ENCODE measurements at places on chromosomes 13 and 19.

DNA sequence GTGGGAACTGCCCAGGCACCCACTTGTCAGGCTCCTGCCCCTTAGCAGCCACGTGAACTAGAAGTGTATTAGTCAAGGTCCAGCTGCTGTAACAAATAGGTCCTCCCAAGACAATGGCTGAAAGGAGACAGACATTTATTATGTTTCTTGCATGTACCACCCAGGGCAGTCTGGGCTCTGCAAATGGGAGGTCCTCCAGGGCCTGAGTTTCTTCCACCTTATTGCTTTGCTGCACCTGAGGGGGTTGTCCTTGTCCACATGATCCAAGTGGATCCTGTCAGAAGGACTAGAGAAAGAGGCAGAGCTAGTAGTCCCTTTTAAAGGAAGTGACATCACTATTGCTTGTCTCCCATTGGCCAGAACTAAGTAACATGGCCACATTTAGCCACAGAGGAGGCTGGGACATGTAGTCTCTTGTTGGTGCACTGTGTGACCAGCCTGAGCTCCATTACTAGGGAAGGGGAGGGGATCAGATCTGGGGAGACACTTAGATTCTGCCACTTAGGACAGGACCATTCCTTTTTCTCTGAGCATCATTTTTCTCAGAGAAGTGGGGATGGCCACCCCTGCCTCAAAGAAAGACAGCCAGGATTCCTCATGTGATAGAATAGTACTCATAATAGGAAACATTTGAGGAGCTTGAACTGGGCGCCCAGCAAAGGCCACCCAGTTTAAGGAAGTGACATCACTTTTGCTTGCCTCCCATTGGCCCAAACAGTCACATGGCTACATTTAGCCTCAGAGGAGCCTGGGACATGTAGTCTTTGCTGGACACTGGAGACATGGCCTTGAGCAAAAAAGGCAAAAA is 15.1 kb downstream of the CC2D1A start:
- DNase-seq: peak; percentile 73

- DNase-seq: no peak
Observed at GRCh38 chr13:80469105-80469852, 128.4 kb upstream of the SPRY2 start.

DNA sequence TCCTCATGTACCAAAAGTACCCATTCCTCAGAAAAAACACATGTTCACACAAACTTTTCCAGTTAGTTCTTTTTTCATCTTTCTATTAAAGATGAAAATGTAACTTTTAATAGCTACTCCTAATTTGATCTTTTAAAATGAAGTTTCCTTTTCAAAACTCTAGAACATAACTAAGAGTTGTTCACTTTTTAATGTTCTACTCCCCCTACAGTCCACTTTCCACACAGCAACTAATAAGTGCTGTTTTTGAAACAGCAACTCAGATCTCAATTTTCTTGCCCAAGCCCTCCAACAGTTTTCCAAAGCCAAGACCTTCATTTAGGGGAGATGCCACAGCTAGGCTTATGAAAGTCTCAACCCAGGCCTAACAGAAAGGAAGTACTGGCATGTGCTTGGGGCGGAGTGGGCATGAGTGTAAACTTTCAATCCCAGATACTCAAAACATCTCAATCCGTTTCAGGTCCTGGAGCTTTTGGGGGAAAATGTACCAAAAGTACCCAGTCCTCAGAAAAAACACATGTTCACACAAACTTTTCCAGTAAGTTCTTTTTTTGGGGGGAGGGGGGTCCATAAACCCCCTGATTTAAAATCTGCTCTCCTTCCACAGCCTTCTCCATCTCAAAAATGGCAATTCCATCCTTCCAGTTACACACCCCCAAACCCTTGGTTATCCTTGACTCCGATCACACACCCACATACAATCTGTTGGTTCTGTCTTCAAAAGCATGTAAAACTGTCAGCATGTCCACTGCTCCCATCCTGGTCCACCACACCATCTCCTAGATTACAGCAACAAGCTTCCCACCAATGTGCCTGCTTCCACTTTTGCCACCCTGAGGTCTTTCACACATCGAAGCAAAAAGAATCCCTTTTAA is 2.0 kb downstream of the FBL start:
- DNase-seq: peak; percentile 46

DNA sequence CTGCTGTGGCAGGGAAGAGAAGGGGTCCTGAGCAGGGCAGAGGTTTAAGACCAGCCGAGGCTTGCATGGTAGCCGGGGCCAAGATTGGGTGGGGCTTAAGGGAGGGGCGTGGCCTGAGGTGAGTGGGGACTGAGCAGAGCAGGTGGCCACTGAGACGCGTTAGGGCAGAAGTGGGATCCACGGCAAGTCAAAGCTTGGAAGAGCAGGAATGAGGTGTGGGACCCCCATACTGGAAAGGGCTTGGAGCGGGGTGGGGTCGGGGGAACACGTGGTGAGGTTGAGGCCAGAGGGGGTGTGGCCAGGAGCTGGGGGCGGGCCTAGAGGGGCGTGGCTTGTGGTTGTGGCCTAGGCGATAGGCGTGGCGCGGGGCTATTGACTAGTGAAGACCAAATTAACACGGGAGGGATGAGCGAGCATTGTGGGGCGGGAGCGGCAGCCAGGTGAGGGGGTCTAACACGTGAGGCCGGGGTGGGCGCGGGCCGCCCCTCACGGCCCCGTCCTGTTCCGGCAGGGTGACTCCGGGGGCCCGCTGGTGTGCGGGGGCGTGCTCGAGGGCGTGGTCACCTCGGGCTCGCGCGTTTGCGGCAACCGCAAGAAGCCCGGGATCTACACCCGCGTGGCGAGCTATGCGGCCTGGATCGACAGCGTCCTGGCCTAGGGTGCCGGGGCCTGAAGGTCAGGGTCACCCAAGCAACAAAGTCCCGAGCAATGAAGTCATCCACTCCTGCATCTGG is 3.3 kb downstream of the CFD start:
- peak; percentile 47 for DNase-seq

DNA sequence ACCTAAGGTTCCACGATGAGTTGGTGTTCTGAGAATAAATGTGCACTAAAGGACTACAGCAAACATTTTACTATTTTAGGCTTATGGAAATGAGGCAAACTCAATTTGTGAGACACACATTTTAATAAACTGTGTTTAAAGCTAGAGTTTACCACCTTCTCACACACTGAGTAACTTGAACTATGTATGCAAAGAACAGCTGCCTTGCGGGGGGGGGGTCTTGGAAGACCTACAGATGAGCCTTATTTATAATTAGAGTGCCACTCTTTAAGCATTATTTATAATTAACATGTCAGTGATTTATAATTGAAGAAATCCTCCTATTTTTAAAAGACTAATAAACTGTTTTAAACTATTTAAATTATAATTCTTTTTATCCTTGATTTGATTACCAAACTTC is 300.4 kb downstream of the DLEU7 start:
- DNase-seq: no peak

- peak; percentile 65 for DNase-seq
Observed at GRCh38 chr19:49442354-49442753, 1.0 kb upstream of the SLC17A7 start.

GRCh38 chr19:48837051-48837524 is 797 bp upstream of the HSD17B14 start:
- no peak for DNase-seq

DNA sequence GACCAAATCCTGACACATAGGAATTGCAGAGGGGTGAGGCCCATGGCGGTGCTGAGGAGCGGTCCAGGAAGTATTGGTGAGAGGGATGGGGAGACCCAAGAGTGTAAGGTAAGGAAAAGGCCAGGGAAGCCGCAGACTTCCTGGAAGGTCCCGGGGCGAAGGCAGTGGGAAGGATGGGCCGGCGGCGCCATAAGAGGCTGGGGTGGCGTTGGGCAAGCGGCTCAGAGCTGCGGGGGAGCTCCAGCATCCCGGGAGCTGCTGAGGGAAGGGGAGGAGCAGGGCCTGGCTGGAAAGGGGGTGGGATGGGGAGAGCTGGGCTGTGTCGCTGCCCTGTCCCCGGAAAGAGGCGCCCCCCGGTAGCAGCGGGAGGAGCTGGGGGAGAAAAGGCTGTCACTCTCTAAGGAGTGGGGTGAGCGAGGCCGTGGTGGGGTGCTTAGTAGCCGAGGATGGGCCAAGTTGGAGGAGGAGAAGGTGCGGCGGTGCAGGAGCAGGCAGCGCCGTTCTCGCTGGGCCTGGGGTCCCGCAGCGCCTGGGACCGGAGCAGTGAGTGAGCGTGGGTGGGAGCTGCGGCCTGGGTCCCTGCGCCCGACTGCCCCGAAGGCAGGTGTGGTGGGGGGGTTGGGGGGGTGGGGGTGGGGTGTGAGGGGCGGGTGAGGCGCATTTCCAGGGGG is 30.7 kb downstream of the C1QTNF9 start:
- no peak for DNase-seq

- DNase-seq: no peak
Observed at GRCh38 chr13:33582121-33582520, 235.8 kb upstream of the RFC3 start.

GRCh38 chr19:20167020-20167644 is at the start of gene ZNF486:
Gene ZNF486, plus strand, starts transcription at chr19:20167214. Its CDS starts 117 bp downstream, at chr19:20167331.
- DNase-seq: peak; percentile 64

DNA sequence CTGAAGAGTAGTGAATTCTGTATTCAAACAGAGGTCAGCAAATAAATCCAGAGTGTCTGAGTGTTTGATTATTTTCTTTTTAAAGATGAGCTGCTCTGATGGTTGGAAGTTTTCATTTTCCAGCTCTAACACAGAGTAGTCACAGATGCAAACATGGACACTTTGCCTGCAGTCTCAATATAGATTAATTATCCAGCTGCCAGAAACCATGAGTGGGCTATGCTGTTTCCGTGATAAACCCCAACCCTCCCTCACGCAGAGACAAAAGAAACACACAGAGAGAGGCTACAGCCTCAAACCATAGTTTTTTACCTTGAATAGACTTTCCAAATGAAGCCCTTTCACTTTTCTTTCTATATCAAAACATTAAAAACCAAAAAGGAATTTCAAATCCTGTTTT is 884.7 kb downstream of the DIAPH3 start:
- no peak for DNase-seq

- DNase-seq: no peak
Observed at GRCh38 chr19:35122687-35123551, 7.3 kb downstream of the FXYD3 start.

- DNase-seq: no peak
Observed at GRCh38 chr13:71902676-71903075, 35.7 kb upstream of the DACH1 start.

DNA sequence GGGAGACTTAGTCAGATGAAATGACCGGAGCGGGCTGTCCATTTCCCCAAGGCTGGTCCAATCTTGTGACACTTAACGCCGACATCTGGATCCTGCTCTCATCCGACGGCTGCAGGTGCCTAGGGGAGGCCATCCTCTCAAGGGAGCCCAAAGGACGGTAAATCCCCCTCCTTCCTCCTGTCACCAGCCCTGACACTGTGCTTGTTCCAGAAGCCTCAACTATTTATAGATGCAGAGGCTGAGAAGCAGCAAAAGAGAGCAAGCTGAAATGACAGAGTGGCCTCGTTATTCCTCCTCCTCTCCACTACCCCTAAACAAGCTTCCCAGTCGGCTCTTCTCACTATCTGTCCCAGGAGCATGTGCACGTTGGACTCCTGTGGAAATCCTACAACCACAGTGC is 533.7 kb downstream of the LIG4 start:
- no peak for DNase-seq

- no peak for DNase-seq
Observed at GRCh38 chr13:33879118-33879517, 61.2 kb downstream of the RFC3 start.

- no peak for DNase-seq
Observed at GRCh38 chr13:48493851-48494250, 39.0 kb downstream of the RCBTB2 start.

GRCh38 chr13:93244141-93244917 is 17.7 kb downstream of the GPC6 start:
- no peak for DNase-seq

DNA sequence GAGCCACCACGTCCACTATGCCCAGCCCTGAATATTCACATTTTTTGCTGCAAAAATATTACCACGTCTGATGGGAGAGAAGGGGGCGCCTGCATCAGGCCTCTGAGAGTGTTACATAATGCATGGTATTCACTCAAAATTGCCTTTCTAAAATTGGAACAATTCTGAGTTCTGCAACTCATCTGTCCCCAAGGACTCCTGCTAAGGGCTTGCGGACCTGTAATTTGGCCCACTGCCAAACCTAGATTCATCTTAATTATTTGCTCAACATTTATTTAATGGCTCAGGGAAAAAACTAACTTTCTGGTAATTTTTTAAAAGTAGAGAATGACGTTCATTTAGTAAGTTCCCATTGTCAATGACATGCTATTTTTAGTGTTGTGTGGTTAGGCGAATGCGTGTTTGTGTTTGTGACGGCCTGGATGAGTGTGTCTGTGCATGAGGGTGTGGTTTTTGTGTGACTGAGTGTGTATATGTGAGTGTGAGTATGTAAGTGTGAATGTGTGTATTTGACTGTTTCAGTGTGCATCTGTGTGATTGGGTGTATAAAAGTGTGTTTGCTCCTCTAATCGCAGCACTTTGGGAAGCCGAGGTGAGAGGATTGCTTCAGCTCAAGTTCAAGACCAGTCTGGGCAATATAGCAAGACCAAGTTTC is 8.8 kb downstream of the INAFM1 start:
- DNase-seq: no peak

GRCh38 chr13:34419025-34419424 is 523.0 kb upstream of the NBEA start:
- DNase-seq: no peak

GRCh38 chr13:49356223-49356622 is 87.6 kb downstream of the CAB39L start:
- no peak for DNase-seq

DNA sequence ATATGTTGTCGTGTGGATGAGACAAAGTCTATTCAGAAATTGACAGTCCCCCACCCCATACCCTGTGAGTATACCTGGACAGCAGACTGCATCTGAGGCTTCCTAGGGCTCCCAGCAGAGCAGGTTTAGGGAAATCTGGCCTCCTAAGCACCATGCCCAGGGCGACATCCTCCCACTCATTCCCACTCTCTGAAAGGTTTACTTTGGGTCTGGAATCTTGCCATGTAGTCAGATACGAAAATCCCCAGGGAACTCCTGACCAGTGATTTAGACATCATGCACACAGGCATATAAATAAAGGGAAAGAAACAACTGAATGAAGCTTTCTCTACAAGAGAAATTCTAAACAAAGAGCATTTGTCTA is 717 bp upstream of the NALCN start:
- no peak for DNase-seq

DNA sequence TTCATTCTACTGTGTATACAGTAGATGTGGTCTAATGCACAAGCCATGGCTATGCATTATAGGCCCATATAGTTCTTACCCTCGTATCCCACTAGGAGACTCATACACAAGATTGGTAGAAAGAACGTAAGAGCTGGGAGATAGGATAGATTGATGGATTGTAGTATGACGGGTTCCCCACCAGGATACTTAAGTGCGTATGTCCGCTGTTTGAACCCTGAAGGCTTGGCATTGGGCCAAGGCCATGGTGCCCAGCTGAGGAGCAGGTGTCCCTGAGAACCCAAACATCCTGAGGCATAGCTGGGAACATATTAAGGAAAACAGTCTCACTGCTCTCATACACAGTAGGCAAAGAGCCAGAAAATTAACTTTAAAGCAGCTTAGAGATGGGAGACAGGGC is 617.5 kb upstream of the KLF12 start:
- DNase-seq: no peak

Data from SW480 (cell line).